ENCODE measurements at places on chromosomes 12 and 14.
A peak's percentile ranks its signal among the peaks of the same experiment; 100 is the strongest.

DNA sequence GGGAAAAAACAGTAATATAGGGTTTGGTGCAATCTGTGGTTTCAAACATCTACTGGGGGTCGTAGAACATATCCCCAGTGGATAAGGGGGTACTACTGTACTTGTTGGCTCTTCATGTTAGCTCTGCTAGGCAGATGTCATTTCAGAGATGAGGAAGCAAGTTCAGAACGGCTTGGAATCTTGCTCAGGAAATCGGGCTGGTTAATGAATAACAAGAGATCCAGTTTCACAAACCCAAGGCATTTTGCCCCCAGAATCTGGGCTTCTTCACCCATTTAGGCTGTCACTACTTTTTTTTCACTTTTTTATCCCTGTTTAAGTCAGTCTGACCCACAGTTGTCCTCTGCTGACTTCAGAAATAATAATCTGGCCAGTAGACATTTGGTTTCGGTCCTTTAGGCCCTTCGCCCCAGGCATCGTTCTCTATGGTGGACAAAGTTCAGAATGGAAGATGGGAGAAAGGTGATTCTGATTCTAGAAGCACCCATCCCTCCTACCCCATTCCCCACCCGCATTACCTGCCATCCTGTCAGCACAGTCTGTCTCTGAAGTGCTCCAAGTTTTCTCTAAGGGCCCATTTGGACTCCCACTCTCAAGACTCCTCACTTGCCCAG lies 4.5 kb downstream of the SUOX start:
- no peak for DNase-seq

DNA sequence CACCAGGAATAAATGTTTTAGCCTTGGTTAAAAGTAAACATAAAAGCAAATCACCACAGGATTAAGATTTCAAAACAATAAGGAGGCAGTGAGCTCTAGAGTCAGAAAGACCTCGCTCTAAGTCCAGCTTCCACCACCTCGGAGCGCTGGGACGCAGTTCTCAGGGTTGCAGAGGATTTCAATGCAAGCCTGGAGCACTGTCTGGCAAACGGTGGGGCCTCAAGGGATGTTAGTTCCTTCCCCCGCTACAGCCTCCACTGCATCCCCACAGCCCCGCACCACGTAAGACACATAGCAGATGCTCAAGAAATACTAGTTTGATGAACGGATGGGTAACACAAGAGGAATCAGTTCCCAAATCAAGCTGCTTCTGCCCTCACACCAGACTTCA lies 39.3 kb upstream of the TMCC3 start:
- DNase-seq: no peak

- DNase-seq: no peak
These were observed 122.1 kb upstream of the NRXN3 start for GRCh38 chr14:78048120-78048519.

DNA sequence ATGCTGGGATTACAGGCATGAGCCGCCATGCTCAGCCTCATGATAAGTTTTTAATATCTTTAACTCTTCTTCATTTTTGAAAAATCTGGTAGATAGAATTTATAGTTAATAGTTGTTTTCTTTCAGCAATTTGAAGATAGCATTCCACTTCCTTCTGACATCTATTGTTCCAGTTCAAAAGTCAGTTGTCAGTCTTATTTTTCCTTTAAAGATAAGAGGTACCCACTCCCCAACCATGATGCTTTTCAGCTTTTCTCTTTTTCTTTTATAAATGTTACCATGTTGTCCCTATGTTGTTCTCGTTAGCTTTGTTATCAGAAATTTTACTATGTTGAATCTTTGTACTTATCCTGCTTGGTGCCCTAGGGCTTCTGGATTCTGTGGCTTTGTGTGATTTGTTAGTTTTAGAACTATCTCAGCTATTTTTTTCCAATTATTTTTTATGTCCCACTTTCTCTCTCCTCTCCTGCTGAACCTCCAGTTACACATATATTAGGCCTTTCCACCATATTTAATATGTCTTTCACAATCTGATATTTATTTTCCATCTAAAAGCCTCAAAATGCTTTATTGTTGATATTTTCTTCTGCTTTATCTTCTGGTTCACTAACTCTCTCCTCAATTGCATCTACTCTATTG lies 181.6 kb upstream of the FOXN3 start:
- DNase-seq: no peak

- DNase-seq: no peak
These were observed 57.2 kb downstream of the EPS8 start for GRCh38 chr12:15731940-15732339.

DNA sequence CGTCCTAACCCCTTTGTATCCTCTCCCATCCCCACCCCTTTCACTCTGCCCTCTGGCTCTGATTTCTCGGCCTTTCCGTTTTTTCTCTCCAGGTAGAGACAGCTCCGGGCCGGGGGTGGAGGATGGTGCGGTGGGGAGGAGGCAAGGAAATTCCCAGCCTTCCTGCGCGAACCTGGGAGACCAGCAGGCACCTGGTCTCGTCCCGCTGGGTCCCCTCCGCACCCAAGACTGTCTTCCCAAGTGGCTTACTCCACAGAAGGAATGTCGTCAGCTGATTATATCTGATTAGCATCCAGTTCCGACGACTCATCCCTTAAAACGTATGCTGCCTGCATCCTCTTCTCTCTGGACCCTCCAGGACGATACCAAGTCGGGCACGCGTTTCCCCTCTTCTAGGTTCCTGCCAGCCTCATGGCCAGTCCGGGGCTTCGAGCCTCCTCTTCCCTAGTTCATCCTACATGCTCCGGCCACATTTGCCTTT lies 42.2 kb upstream of the CAPRIN2 start:
- DNase-seq: no peak

GRCh38 chr12:21992823-21993222 lies 51.6 kb upstream of the ABCC9 start:
- peak; percentile 63 for DNase-seq

- DNase-seq: no peak
These were observed 16.4 kb upstream of the RAB35 start for GRCh38 chr12:120132863-120133385.

DNA sequence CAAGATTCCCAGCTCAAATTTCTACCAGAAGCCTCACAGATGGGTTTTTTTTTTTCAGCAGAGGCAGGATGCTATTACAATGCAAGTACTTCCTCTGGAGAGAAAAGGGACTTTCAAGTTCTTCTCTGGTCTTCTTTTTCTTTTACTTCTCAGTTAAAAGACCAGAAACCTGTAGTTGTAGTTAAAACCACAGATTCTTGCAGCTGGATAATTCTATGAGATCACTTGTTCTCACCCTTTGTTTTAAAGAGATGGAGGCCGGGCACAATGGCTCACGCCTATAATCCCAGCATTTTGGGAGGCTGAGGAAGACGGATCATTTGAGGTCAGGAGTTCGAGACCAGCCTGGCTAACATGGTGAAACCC lies 47.6 kb upstream of the OVCH1 start:
- DNase-seq: no peak

GRCh38 chr14:69342928-69343525 lies 55.1 kb downstream of the ERH start:
- DNase-seq: no peak

- DNase-seq: no peak
These were observed 19.5 kb upstream of the FZD10 start for GRCh38 chr12:130142736-130143135.

DNA sequence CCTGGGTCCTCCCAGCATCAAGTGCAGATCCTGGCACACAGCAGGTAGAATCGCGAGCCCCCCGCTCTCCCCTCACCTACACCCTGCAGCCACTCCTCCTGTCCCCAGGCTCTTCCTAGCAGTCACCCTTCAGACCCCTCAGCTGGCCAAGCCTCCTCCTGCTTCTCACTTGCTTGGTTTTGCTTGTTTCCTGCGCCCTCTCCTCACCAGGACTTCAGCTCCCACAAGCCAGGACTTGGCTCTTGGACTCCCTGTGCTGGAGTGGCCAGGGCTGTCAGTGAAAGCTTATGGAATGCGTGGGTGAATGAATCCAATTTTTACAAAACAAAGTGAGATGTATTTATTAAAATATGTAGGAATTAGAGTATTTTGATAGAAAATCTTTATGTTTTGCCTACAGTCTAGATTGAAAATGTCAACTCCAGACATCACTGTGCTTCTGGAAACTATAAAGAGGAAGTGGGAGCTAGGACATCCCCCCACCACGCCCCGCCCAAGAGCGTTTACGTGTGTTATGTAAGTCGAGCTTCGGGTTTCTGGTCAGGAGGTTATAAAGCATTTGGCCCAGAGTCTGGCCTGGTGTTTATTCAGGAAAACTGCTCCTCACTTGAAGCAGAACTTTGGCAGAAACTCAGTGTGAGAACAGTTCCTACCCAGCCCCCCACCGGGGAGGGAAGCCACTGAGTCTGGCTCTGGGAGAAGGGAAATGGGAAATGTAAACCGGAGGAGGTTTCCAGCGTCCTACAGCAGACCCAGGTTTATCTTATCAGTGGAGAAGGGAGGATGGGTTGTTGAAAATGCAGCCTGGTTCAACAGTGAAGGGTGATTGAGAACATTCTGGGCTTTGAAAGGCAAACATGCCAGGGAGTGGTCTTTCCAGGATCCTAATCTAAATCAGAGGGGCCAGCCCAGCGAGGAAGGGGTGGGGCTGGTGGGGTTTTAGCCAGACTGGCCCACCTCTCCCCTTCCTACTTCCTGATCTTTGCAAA lies 8.8 kb downstream of the ALDH2 start:
- peak; percentile 77 for DNase-seq

DNA sequence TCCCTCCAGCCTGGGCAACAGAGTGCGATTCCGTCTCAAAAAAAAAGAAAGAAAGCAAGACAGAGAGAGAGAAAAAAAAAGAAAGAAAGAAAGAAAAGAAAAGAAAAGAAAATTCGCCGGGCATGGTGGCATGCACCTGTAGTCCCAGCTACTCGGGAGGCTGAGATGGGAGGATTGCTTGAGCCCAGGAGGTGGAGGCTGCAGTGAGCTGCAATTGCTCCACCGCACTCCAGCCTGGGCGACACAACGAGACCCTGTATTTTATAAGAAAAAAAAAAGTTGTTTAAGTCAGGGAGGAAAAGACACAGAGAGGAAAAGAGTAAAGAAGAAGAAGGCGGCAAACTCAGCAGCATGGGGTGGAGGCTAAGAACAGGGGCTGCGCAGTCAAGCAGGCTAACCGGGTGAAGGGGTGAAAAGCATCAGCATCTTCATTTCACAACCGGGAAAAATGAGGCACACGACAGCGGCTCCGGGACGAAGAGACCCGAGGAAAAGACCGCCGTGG lies 557 bp upstream of the FICD start:
- DNase-seq: no peak

- no peak for DNase-seq
These were observed at the start of gene PLEKHA5 for GRCh38 chr12:19129486-19130223. Gene PLEKHA5, plus strand, starts transcription at chr12:19129733. Its CDS starts 67 bp downstream, at chr12:19129800.

DNA sequence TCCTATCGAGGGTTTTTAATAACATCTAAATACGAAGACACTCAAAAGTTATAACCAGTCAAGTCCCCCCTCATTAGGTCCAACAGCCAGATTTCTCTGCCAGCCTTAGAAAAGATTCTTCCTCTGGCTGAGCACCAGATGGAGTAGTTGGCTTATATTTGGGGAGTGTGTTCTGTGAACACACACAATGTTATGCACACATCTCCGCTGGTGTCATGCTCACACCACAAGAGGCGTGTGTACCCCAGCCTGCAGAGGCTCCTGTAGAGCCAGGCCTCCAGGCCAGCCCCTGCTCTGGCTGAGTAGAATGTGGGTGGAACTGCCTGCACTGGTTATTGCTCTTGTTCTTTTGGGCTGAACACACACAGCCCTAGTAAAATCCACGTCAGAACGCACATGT lies 64.0 kb downstream of the PIWIL1 start:
- DNase-seq: no peak

DNA sequence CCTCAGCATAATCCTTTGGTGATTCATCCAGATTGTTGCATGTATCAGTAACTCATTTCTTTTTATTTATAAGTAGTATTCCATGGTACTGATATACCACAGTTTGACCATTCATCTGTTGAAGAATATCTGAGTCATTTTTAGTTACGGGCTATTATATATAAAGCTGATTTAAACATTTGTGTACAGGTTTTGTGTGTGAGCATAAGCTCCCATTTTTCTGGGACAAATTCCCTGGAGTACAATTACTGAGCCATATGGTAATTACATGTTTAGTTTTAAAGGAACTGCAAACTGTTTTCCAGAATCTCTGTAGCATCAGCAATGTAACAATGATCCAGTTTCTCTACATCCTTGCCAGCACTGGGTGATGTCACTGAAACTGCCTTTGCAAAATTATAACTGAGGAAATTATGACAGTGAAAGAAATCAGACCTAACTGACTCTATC lies 236.2 kb upstream of the KRR1 start:
- no peak for DNase-seq

DNA sequence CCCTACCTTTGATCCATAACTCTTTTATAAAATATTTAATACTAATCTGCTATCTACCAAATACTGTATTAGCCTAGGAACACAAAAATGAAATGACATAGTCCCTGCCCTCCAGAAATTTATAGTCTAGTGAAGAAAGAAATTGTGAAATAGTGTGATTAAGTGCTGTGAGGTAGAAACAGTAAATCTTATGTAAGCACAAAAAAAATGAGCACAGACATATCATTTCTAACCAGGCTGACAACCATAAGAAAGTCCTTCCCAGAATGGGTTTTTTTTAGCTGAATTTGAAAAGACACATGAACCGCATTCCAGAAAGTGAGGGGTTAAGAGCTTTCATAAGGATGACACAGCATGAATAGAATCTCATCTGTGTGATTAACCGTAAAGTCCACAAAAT lies 145.9 kb downstream of the SOX5 start:
- no peak for DNase-seq

GRCh38 chr12:107275530-107275929 lies 182.2 kb upstream of the CRY1 start:
- no peak for DNase-seq

GRCh38 chr14:91095178-91095577 lies 18.7 kb upstream of the DGLUCY start:
- no peak for DNase-seq

- DNase-seq: no peak
These were observed 3.2 kb upstream of the AMIGO2 start for GRCh38 chr12:47082796-47083621.
